ENCODE measurements at places on chromosomes 3 and 15. TPM values are rescaled to one million over a fixed set of nuclear protein-coding genes. Genes with fewer than 3 reads are reported as not detected.

The UBE3A gene
- total RNA-seq: 64.0 TPM

The MUC4 gene
- not detected for total RNA-seq

The IQCF5 gene
- total RNA-seq: not detected

The SPSB4 gene
- total RNA-seq: not detected
